ENCODE measurements at places on chromosomes 5 and 9.

- no peak for DNase-seq
Measured at GRCh38 chr5:172695232-172696054, 54.4 kb downstream of the NEURL1B start.

- DNase-seq = no peak
Measured at GRCh38 chr5:155101697-155102096, 88.1 kb downstream of the KIF4B start.

DNA sequence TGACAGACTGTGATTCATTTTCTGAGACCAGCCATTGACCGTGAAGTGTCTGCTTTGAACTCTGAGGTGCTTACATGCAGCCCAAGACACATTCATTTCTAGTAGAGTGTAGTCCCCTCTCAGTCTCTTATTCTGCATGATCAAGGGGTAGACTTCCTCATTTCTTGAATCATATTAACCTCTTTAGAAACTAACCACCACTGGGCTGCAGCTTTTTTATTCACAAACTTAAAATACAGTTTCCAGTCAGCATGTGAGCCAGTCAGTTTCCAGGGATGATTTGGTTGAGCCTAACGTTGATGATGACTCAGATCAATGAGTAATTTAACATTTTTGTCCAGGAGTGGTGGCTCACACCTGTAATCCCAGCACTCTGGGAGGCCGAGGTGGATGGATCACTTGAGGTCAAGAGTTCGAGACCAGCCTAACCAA lies 59.2 kb downstream of the OTULIN start:
- no peak for DNase-seq

- DNase-seq = no peak
Measured at GRCh38 chr5:123438902-123439301, 15.7 kb upstream of the CEP120 start.

GRCh38 chr9:77987880-77988525 lies 43.6 kb downstream of the GNAQ start:
- DNase-seq = no peak

DNA sequence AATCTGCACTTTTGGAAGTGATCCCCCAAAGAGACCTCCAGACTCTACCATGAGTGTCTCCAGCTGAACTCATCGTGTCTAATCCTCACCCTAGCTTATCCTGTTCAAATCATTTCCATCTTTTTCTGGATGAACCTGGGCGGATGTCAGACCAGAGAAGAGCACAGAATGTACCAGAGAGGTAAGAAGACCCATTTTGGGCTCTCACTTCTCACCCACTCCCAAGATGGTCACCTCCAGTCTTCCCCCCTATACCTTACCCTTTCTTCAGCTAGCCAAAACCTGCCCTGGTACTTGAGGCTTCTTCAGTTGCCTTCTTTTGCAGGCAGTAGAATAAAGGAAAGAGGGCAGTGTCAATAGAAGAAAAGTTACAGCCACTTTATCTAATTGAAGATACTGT lies 27.9 kb upstream of the ANXA2R start:
- DNase-seq = no peak

GRCh38 chr5:79086116-79086515 lies 16.5 kb downstream of the BHMT2 start:
- DNase-seq = no peak

GRCh38 chr5:16690243-16690852 lies 73.6 kb upstream of the RETREG1 start:
- DNase-seq = no peak

- DNase-seq = no peak
Measured at GRCh38 chr9:133202688-133203453, 6.2 kb downstream of the OBP2B start.

DNA sequence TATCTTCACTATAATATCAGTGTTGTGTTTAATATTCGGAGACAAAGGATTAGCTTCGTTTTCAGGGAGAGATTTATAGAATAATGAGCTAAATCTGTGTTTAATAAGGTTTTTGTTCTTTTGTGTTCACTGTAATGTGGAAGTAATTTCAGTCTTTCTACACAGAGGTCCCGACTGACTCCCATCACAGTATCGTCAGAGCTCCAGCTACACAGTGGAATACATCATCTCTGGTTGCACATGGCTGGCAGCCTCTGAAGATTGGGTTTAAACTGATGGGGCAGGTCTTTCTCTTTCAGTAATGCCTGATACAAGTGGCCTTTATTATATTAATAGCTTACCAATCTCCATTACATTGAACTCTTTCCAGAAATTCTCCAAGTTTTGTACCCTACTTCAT lies 736.7 kb upstream of the RIOK2 start:
- DNase-seq = no peak

- no peak for DNase-seq
Measured at GRCh38 chr9:14346811-14347405, 33.0 kb upstream of the NFIB start.

DNA sequence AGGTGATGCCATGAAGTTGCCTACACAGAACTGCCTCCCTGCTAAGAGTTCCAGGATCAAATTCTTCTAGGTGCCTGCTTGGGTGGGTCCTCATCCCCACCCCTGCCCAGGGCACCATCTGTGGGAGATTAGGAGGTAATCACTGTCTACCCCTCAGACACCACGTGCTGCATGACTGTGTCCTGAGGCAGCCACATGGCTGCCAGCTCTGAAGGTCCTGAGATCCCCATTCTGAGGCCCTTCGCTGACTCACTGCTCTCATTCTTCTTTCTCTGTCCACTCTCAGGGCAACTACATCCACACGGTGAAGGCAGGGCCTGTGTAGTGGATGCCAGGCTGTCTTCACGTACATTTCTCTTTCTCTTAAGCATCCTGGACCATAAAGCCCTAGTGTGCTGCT lies 222.9 kb upstream of the ANKRD55 start:
- no peak for DNase-seq

- DNase-seq = no peak
Measured at GRCh38 chr9:72997387-72997995, 44.6 kb upstream of the ALDH1A1 start.

DNA sequence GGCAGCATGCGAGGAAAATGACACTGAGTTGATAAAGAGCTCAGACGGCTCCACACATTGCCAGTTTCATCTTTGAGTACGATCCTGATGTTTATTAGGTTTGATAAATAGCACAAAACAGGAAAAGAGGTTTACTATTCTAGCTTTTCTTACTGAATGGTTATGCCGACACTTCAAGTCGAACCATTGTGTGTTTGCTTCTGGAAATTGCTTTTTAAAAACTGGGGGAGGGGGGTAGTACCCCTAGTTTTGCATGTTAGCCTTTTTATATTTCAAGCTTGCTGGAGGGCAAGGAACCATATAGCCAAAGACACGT lies 5.2 kb downstream of the PTCH1 start:
- no peak for DNase-seq

DNA sequence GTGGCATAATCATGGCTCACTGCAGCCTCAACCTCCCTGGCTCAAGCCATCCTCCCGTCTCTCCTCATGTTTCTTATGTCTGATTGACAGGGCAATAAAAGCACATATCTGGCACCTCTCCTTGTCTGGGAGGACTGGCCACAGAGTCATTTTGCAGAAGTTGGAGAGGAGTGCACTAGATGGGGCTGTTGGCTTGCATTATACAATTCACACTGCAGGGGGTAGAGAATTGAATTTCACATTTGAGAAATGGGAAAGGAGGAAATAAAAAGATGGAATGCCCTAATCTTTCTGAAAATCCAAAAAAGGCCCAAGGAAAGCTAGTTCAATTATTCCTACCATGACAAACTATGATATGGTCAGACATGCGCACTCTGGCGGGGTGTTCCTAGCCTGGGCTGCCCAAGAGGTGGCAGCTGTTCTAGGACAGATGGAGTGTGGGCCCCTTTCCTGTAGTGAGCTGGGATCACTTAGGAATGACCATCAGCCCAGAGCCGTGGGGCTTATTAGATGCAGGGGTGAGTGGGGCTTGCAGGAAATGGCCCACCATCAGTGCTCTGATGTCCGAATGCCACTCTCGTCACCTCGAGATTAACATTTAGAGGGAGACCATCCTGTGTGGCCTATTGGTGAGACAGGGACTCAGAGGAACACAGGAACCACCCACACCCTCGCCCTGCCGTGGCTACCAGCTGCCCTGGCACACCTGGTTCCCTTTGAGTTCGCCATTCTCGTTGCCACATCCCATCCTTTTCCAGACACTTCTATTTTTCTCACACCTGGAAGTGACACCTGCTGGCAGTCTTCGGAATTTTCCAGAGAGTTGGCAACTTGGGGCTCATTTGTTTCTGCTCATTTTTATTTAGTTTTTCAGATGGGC lies 21.8 kb upstream of the ANKRD18A start:
- DNase-seq = no peak

DNA sequence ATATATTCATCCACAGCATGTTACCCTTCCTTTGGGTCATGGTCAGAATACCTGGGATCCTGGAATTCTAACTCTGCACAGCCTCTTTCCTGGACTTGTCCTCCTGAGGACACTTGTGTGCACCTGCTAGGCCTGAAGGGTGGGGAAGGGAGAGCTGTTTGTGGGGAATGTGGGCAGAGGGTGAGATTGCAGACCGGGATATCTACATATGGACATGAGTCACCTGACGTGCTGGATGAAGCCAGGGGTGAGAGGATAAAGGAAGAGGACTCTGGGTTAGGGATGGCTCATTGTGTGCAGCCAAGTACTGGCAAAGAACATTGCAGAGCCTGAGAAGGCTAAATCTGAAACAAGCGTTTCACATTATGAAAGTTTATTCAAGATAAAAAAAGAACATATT lies 241.4 kb upstream of the RPS23 start:
- DNase-seq = no peak

DNA sequence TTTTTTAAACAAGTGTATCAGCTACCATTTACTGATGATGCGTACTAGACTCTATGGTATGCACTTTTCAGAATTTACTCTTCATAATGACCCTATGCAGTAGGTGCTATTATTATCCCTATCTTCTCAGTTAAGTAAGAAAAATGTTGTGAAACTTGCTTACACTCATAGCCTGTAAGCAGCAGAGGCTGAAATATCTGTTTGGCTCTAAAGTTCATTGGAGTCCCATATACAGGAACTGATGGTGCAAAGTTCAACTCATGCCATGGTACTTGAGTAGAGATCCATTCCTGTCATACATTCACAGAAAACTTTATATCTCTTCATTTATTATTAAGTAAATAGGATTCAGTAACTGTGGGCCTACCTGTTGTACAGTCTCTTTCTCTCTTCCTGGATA lies 41.4 kb upstream of the CCDC112 start:
- no peak for DNase-seq

GRCh38 chr9:97874624-97875023 lies 21.6 kb downstream of the FOXE1 start:
- no peak for DNase-seq

Data from substantia nigra (tissue), 51 donors.